ENCODE measurements at places on chromosomes 6 and 20. TPM values are rescaled to one million over a fixed set of nuclear protein-coding genes. Genes with fewer than 3 reads are reported as not detected.

Gene PRKN
- total RNA-seq, result 4.6 TPM

GRCh38 chr6:10250655-10251220, 164.1 kb downstream of the TFAP2A start:
- no peak for DNase-seq

DNA sequence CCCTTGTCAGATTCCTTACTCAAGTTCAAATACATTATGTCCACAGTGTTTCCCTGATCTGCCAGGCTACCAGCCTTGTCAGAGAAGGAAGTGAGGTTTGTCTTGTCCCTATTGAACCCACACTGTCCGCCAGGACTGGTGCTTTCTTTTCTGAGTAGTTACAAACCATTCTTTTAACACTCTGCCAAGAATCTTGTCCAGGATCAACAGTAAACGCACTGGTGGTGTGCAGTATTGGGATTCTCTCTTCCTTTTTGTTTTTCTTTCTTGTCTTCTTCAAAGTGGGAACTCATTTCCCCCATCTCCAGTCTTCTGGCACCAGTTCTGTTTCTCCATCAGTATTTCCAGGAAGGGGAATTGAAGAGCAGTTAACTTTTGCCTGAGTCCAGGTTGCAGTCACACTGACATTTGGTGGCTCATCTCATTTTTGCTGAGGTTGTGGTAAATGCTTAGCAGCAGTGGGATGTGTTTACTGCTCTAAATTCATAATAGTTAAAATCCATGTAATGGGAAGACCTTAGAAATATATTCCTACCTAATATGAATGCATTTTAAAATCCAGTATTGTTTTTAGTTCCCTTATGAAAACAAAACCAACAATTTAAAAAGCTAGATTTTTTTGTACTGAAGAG, 295.3 kb downstream of the PRL start:
- DNase-seq, result no peak

Gene POLR3F
- total RNA-seq, result 13.7 TPM

- no peak for DNase-seq
These were observed 10.5 kb upstream of the PCMTD2 start for GRCh38 chr20:64244870-64245603.

Gene PRR18
- 0.93 TPM for total RNA-seq
